ENCODE measurements at places on chromosomes 3 and 15.
A peak's percentile ranks its signal among the peaks of the same experiment; 100 is the strongest.

GRCh38 chr3:170735821-170736220 lies 134.2 kb downstream of the RPL22L1 start:
- DNase-seq, result no peak

- DNase-seq, result no peak
These were observed 513 bp downstream of the CLASP2 start for GRCh38 chr3:33717616-33717865.

- peak; percentile 93 for DNase-seq
These were observed 966 bp upstream of the PKM start for GRCh38 chr15:72231833-72232478.

DNA sequence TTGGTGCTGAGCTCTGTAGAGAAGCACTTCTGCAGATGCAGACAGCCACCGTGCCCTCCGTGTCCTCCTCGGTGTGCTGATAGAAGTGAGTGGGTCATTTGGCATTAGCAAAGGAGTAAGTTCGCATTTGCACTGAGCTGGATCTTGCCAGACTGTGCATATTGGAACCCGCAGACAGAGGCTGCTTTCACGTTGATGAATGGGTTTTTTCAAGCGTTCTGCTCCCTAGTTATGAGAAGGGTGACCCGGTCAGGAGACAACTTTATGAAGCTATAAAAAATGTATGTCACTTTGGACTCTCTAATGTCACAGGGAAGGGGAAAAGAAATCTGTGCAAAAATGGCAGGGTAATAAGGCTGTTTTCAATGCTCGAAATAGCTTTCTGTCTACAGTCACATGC lies 739.4 kb downstream of the MCTP2 start:
- no peak for DNase-seq

GRCh38 chr3:31721676-31722075 lies 189.0 kb downstream of the STT3B start:
- peak; percentile 10 for DNase-seq

DNA sequence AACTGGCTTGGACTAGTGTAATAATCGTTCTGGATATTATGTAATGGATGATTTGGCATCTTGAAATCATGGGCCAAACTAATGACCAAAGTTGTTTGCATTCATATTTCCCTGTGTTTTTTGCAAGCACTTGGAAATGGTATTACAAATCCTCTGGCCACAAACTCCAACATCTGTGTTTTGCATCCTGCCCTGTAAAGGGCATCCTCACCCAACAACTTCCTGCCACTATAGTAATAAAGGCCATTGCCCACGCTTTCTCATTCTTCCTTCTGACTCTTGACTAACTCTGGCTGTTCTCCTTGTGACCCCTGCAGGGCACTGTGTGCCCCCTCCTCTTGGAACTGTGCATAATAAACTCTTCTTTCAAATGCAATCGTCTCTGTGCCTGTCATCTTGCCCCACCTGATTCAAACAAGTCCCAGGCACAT lies 25.4 kb upstream of the PSMD6 start:
- DNase-seq, result no peak

GRCh38 chr3:170162630-170163029 lies 18.9 kb downstream of the PHC3 start:
- DNase-seq, result peak; percentile 44

DNA sequence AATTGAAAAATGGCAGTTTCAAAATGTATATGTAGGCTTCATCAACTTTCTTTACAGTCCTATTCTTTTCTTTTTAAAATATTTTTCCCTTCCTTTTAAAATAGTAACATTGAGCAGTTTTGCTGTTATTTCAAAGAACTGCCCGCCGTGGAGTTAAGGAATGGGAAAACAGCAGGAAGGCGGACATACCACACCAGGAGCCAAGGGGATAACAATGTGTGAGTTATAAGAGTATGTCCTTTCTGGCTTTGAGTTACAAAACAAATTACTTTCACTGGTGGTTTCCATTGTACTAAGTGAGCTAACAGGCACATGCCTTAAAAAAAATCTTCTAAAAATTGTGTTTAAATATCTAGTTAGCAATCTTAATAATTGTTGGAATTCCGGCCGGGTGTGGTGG lies 37.4 kb upstream of the FBXL22 start:
- no peak for DNase-seq

DNA sequence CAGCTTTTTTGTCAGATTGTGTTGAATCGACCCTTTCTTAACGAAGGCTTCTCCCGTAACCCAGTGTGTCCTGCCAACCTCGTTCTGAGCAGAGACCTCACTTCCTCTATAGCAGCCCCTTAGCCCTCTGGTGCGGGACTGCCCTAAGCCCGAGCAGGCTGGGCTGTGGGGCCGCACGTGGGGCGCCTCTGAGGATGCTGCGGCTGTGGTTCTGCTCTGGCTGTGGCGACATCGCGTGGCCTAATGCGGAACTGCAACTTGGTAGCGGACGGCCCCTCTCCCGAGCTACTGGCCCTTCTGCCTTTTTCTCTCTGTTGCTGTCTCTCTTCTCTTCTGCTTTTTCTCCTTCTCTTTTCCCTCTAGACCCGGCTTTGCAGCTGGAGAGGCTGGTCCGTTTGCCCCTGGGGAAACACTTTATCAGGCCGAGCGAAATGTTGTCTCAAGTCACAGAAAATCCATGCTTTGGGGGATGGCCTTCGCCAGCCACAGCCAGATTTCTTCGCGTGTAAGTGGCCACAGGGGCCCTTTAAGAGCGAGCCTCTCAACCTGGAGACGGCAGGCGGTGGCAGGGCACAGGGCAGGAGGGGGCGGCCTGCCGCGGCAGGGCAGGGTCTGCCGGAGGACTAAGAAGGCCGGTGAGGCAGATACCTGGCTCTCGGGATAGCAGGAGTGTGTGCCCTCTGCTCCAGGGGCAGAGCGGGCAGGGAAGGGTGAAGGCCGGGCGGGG lies 19.4 kb upstream of the KIF23 start:
- DNase-seq, result peak; percentile 67
